ENCODE measurements at places on chromosomes 5 and 9.

DNA sequence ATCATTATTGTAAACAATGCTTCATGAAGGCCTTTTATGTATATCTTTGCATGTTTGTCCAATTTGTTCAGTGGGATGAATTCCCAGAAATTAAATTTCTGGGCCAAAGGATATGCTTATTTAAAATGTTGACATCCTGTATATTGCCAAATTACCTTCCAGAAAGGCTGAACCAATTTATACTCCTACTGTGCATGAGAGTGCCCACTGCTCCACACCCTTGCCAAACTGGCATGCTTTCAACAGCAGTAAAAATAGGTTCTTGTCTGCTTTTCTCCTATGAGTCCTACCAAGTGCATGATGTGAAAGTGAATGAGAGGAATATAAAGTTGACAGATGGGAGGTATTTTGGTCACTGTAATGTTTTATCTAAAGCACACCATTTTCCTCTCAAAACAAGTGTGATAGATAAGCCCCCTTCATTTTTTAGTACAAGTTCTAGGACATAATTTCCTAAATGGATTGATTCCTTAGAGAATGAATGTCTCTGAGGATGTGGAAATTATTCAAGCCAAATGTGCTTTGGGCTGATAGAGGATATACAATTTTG is 70.5 kb upstream of the ERBIN start:
- no peak for DNase-seq

DNA sequence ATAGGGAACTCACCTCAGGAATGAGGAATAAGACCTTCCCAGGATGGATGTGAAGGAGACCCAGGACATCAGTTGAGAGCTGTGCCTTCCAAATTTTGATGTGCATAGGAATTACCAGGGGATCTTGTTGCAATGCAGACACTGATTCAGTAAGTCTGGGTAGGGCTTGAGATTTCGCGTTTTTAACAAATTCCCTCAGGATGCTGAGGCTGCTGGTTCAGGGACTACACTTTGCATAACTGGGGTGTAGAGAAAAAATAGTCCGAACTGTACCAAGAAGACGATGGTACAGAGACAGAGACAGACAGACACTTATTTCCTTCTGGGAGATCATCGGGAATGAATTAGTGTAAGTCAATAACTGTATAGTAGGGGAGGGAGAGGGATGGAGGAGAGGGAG is 82.3 kb upstream of the FREM1 start:
- no peak for DNase-seq

DNA sequence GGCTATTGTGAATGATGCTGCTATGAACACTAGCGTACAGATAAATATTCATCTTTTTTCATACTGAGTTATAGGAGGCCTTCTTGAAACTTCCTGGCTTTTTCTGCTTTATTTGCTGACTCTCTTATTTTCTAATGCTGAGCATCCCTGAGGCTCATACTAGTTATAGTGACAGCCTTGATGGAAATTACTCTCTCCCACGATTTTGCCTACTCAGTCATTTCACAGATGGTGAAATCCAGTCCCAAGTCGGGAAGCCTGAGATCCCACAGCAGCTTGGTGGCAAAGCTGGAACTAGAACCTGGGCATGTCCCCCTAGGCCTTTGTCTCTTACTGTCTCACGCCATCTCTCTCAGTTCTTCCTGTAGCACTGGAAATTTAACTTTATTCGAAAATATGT is 22.4 kb downstream of the NANS start:
- DNase-seq: no peak

DNA sequence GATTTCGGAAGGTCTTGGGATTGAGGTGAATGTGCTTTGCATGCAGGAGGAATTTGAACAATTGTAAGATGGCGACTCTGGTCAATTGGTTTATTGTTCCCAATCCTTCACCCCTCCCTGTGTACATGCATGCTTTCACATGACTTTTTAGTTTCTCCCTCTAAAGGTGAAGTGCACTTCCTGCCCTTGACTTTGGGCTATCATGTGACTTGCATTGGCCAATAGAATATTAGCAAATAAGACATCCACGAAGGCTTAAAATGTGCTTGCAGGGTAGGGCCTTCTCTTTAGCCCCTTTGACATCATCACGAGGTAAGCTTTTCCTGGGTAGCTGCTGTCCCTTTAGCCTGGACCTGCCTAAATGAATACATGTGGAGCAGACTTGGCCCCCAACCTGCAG is 8.1 kb upstream of the ZBTB43 start:
- no peak for DNase-seq

GRCh38 chr9:118533850-118534249 is 829.6 kb downstream of the TLR4 start:
- DNase-seq: no peak

DNA sequence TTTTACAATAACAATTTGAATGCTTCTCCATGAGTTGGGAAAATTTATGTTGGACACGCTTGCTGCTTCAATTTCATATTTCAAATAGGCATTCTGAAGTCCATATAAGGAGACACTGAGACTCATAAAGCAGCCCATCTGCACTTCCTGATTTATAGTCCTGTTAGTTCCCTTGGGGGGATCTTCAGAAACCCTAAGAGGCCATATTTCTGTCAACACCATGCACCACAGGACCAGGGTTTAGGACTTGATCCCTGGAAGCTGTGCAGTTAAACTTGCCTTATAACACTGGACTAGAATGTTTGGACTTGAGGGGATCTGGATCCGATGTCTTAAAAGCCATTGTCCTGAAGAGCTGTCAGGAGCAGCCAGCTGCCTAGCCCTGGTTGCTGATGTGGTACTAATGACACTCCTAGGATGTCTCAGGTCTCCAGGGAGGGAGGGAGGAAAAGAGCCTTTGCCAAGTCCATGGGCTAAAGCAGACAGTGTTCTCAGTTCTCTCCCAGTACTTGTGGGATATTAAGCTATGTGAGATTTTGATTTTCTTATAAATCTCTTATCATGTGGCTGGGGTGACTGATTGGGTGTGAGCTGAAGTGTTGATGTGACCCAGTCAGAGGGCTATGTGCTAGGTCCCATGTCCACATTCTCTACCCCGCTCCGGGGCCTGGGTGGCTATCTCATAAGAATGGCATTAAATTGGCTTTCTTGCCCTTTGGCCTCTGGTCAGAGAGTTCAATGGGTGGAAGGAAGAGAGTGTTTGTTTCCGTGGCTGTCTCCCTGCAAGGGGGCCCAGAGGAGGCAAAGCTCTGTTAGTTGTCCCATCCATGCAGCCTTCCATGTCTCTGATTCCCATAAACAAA is 399.8 kb downstream of the OSTF1 start:
- no peak for DNase-seq

- no peak for DNase-seq
Measured at GRCh38 chr5:119378075-119378700, 22.4 kb downstream of the TNFAIP8 start.

DNA sequence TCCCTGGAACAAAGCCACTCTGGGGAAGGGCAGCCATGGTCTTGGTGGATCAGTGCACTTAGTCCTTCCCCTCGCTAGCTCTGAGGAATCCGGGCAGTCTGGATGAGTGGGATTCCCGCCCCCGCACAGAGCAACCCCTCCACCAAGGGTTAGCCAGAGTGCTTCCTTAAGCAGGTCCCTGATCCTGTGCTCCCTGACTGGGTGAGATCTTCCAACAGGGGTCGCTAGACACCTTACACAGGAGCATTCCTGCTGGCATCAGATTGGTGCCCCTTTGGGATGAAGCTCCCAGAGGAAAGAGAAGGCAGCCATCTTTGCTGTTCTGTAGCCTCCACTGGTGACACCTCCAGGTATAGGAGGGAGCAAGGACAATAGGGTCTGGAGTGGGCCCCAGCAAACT is 228.8 kb downstream of the AP3B1 start:
- DNase-seq: no peak

GRCh38 chr5:174177531-174177930 is 132.0 kb downstream of the NSG2 start:
- no peak for DNase-seq

DNA sequence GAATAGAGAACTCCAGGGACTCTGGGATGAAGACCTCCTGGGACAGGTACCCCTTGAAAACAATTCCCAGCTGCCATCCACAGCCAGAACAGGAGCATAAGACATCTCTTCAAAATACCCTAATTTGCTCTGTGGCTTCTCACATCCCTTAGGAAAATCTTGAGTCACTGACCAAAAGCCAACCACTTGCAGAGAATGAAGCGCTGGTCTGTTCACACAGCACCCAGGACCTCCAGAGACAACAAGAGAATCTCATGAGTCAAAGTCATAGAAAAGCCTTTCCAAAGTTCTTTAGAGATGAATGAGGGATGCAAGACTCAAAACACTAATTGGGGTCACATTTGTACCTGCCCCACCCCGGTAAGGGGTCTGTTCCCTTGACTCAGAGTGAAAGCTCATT is 210.6 kb downstream of the SEMA5A start:
- no peak for DNase-seq

- no peak for DNase-seq
Measured at GRCh38 chr9:27117489-27118135, 8.6 kb downstream of the TEK start.

- DNase-seq: no peak
Measured at GRCh38 chr9:81506941-81507864, 182.1 kb downstream of the TLE1 start.

GRCh38 chr9:138116521-138116920 is 238.9 kb downstream of the CACNA1B start:
- no peak for DNase-seq

DNA sequence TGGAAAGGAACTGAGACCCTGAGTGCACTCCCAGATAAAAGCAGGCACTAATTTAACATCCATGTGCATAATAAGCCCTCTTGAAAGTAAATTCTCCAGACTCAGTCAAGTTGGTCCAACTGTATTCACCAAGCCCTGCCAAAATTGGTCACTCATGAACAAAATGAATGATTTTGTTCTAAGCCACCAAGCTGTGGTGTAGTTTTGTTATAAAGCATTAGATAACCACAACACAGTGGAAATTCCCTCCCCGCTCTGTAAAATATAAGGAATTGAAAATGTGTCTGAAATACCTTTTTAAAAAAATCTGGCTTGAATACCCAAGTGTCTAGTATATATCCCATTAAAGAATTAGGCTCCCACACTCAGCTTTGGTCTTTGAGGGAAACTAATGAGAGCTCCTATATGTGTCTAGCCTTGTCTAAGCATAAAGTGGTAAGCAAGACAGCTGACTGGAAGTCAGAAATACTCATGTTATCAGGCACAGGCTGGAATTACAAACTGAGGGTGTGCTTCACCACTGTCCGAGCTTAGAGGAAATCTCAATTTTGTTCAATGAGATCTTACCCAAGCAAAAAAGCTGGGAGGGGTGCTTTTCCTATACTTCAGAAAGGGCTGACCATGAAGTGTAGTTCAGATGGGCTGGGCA is 33.2 kb downstream of the IDNK start:
- DNase-seq: no peak

GRCh38 chr9:126490214-126490631 is 123.5 kb upstream of the LMX1B start:
- no peak for DNase-seq
